NCI-H1092 (cell line): ENCODE measurements at places on chromosomes 5 and 9.
A peak's percentile ranks its signal among the peaks of the same experiment; 100 is the strongest.

DNA sequence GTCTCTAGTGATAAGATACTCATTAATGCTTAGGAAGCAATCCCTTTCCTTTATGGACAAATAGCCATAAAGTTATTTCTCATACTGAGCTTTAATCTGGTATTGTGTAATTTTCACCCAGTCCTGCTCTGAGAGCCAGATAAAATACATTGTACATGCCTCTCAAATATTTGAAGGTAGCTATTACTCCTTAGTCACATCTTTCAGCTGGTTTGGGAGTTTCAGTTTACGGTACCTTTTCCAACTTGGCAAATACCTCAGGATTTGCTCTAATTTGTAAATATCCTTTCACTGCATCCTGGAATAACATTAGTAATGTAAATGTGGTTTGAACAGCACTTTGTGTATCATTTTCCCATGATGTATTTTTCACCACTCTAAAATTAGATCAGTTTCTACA lies 47.4 kb downstream of the ABHD17B start:
- DNase-seq: no peak

DNA sequence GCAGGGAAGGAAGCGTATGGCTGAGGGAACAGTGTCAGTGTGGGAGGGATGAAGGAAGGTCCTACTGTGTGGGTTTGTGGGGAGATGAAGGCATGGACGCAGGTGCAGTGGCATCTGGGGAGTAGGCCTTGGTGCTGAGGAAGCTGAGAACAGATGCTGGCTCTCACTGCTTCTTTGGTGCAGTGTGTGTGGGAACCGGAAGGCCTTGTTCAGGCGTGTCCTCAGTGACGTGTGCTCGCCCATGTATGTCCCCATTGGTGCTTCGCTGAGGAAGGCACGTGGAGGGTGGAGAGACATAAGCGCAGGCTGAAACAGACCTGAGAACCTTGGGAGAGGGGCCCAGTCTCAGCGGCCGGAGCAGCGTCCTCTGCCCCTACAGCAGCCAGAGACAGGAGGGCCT lies 18.7 kb downstream of the ADAMTS13 start:
- no peak for DNase-seq

GRCh38 chr5:124460642-124461041 lies 285.8 kb downstream of the ZNF608 start:
- DNase-seq: no peak

DNA sequence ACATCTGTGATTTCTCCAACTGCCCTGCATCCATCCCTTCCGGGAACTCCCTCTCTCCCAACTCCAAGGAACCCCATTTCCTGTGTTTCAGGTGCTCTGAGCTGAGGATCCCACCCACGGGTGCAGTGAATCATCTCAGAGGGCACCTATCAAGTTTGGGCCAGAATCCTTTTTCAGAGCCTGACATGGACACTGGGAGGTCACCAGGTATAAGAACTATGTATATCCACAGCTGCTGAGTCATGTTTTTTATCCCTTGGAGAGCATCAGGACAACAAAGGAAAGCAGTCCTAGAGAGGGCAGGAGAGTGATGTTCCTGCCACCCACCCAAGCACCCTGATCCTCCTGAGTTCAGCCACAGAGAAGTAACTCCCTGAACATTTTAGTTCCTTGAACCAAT lies 3.8 kb downstream of the MED27 start:
- DNase-seq: no peak

DNA sequence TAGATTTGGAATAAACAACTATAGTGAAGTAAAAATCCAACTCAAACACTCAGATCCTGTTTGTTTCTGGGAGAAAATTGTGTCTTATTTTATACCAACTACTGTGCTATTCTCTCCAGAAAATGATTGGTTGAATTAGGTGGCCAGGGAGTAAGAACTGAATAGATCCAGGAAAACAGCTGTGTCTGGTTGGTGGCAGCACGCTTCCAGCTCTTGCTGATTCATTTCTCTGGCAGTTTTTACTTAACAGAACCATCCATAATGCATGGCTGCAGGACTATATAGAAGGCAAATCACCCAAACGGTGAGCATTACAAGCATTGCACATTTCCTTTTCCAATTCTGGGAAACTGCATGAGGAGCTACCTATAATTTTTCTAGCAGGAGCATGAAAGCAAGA lies 29.5 kb downstream of the DMAC1 start:
- DNase-seq: no peak

DNA sequence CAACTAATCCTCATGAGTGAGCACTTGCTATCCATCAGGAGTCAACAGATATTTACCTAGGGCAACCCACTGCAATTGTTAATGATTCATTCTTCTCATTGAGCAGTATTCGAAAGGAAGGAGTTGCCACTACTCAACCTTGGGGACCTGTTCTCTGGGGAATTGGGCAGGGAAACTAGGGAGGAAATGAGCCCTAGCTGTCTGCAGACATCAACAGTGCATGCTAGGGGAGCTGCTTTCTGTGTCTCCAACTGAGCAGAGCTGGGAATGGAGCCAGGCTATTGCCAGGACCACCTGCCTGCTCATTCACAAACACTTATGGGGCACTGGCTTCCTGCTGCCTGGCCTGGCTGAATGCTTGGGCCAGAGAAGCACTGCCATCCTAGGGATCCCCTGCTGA lies 183.4 kb downstream of the TMEM38B start:
- DNase-seq: peak; percentile 95

GRCh38 chr5:143586781-143587362 lies 183.4 kb upstream of the NR3C1 start:
- DNase-seq: no peak

DNA sequence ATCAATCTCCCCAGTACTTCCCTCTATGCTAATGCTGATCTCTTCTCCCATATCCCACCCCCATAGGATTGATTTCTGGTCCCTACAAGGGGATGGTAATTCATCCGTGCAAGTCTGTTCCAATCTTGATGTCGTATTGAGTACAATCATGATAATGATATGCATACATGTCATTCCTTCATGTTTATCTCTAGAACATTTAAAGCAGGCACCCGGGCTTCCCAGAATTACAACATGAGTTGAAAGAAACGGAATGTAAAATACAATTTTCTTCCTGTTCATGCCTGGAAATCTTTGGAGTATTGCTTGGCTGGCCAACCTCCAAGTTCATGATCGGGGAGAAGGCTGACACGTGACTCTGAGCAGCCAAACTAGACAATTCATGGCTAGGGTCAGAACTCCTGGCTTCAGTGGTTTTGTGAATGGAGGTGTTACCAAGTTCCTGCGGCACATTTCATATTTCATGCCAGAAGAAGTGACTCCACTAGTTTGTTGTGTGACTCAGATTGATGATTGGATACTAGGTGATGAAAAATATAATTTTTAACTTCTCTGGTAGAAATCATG lies 66.6 kb downstream of the C9orf152 start:
- no peak for DNase-seq

- DNase-seq: peak; percentile 5
Observed at GRCh38 chr9:93304574-93305496, 120.9 kb downstream of the WNK2 start.

DNA sequence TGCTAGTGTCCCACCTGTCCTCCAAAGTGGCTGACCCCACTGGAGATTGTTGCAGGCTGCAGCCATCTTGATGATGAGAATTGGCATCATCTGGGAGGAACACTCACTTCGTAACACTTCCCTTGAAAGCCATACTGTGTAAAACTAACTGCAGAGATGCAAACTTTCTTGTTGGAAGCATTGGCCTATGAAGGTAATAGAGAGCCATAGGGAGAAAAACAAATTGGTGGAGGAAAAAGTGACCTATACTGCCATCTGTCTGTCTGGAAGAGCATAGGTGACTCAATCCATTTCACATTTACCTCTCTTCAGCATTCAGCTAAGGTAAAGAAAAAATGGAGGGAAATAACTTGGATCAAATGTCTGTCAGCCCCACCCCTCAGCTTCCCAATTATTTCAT lies 473.4 kb downstream of the NTRK2 start:
- DNase-seq: no peak

DNA sequence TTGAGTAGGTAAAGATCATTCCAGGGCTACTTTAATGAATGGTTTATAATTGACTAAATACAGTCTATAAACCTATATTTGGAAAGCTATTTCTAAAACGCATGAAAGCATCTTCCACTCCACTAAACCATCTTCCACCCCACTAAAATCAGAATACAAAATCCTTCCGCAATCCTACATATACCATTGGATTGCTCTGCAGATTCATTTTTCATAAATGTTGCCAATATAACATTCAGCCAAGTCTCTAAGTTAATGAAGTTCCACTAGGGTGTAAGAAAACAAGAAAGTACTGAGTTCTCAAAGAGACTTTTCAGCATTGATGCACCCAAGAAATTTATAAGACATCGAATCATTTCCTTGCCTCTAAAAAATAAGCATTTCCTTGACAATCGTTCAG lies 4.7 kb downstream of the SLC24A2 start:
- DNase-seq: no peak

DNA sequence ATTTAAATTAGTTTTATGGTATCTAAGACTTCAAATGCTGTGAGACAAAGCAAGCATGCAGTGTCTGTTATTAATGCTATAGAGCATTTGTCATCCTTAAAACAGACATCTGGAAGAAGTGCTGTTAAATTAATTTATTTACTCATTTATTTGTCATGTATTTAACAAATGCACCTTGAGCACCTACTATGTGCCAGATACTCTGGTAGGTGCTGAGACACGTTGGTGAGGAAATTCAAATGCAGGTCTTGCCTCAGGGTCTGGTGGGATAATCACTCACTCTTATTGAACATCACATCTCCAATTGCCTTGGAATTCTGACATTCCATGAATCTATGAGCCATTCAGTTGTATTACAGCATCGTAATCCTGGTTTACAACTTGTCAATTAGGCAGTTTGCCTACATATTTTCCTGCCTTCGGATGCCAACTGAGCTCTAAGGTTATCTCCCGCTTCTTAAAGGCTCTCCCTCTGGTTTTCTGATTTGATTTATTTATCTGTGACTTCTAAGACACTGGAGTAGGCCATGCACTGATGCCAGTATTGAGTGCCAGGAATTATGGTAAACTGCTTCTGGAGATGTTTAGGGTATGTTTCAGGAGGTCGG lies 56.0 kb upstream of the RPS23 start:
- no peak for DNase-seq

DNA sequence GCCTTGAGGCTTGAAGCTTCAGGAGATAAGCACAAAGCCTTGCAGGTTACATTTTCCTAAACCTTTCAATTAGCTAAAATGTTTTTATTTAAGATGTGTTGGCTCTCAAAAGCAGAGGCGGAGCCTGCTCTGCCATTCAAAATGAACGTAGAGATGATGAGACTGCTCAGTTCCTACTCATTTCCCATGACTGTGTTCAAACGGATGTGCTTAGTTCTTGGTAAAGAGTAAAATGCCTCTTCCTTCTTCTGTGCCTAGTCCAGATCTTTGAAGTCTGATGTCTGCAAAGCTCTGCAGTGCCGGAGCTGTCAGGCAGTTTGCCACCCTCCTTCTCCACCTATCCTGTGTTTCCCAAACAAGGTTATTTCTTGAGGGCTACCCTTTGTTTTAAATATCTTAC lies 46.3 kb upstream of the ADAMTSL1 start:
- DNase-seq: no peak

GRCh38 chr9:20404192-20404813 lies 218.0 kb downstream of the MLLT3 start:
- no peak for DNase-seq

DNA sequence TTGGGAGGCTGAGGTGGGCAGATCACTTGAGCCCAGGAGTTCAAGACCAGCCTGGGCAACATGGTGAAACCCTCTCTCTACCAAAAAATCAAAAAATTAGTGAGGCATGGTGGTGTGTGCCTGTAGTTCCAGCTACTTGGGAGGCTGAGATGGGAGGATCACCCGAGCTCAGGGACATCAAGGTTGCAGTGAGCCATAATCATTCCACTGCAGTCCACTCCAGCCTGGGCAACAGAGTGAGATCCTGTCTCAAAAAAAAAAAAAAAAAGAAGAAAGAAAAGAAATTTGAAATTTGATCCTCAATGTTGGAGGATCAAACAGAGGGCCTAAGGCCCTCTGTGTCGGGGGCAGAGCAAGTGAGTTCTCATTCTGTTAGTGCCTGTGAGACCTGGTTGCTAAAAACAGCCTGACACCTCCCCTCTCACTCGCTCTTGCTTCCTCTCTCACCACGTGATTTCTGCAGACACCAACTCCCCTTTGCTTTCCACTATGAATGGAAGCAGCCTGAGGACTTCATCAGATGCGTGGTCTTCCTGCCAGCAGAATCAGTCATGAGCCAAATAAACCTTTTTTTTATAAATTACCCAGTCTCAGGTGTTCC lies 8.4 kb upstream of the GOLPH3 start:
- DNase-seq: no peak

DNA sequence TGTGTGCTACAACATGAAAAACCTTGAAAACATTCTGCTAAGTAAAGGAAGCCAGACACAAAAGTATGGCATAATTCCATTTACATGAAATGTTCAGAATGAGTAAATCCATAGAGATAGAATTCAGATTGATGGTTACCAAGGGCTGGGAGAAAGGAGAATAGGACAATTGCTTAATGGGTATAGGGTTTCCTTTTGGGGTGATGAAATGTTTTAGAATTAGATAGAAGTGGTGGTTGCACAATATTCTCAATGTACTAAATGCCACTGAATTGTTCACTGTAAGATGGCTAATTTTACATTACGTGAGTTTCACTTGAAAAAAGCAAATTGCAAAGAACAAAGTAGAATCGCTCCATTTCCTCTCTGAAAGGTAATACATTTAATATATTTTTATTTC lies 43.0 kb upstream of the GAS1 start:
- DNase-seq: no peak

GRCh38 chr5:177994063-177994462 lies 2.0 kb downstream of the PROP1 start:
- DNase-seq: no peak

GRCh38 chr9:5628183-5628529 lies 751 bp upstream of the RIC1 start:
- no peak for DNase-seq

DNA sequence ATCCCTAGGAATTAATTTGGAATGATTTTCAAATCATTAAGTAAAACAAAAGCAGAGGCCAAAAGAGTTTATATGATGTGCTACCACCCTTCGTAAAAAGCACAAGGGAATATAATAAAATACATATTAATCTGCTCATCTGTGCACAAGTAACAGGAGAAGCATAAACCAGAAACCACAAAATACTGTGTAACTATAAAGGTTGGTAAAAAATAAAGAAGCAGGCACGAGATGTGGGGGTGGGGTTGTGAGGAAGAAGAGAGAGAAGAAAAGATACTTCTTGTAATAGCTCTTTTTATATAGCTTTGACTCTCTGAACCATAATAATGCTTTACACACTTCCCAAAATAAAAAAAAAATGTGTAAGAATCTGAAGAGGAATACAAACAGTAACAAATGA lies 214.9 kb upstream of the EFNA5 start:
- DNase-seq: no peak
